ENCODE measurements at places on chromosomes 13 and 19.

DNA sequence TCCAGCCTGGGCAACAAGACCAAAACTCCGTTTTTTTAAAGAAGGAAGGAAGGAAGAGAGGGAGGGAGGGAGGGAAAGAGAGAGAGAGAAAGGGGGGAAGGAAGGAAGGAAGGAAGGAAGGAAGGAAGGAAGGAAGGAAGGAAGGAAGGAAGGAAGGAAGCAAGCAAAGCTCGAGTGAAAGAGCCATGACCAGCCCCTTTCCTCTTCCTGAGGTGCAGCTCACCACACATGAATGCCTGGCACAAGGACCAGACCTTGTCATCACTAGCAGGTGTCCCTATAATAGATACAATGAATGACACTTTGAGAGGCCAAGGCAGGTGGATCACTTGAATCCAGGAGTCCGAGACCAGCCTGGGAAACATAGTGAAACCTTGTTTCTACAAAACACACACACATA lies 31.0 kb downstream of the SPRY2 start:
- no peak for DNase-seq

GRCh38 chr13:50453188-50453587 lies 390.3 kb downstream of the DLEU7 start:
- no peak for DNase-seq

- DNase-seq: peak; percentile 57
These were observed 1395.8 kb downstream of the SLITRK5 start for GRCh38 chr13:89066868-89067466.

DNA sequence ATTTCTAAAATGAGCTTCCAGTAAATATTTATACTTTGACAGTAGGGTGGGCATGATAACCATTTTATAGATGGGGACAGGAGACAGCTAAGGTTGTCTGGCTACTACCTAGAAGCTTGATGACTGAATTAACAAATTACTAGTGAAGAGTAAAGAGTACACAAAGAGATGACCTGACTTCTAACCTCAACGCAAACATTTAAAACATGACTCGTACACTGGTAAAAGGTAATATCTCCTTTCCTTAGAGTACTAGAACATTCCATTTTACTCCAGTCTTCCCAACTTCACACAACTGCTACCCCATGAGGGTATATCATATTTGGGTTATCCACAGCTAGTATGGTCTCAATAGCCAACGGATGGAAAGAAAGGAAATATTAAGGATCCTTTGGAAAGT lies 258.9 kb downstream of the FOXO1 start:
- DNase-seq: no peak

DNA sequence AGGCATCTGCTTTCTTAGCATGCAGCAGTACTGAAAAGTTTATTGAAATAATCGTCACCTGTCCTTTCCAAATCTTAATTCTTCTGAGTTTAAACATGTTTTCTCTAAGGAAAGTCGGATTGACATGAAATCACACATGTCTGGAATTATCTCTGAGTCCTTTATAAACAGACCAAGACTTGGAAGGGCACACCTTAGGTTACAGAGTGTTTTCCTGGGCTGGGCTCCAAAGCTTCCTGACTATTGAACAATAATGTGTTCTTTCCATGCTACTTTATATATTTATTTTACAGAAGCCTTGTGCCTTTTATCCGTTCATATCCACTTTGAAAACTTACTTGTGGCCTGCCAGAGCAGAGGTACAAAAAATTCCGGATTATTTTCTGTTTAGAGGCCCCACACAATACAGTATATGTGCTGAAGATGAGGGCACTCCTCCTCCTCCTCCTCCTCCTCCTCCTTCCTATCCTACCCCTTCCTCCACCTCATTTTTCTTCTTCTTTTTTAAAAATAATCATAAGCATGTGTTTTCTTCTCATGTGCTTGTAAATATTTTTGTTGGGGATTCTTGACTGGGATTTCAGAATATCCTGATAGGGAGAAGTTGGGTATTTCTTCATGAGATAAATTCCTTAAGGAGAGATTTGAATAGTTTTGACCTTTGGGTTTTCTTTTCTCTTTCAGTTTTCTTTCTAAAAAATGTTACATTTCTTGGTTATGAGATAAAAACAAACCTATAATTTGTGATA lies 52.3 kb downstream of the LRCH1 start:
- no peak for DNase-seq

DNA sequence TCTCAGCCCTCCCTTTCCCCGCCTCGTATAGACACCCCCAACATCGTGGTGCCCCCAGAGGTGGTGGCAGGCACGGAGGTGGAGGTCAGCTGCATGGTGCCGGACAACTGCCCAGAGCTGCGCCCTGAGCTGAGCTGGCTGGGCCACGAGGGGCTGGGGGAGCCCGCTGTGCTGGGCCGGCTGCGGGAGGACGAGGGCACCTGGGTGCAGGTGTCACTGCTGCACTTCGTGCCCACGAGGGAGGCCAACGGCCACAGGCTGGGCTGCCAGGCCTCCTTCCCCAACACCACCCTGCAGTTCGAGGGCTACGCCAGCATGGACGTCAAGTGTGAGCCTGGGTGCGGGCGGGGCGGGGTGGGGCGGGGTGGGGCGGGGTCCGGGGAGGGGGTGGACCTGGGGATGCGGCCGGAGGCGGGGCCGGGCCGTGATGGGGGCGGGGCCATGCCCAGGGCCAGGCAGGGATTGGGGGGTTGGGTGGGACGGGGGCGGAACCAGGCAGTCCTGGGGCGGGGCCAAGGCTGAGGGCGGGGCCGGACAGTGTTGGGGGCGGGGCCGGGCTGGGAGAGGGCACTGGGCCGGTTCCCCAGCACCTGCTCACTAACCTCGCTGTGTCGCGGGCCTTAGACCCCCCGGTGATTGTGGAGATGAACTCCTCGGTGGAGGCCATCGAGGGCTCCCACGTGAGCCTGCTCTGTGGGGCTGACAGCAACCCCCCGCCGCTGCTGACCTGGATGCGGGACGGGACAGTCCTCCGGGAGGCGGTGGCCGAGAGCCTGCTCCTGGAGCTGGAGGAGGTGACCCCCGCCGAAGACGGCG lies 7.8 kb downstream of the MAG start:
- DNase-seq: no peak

DNA sequence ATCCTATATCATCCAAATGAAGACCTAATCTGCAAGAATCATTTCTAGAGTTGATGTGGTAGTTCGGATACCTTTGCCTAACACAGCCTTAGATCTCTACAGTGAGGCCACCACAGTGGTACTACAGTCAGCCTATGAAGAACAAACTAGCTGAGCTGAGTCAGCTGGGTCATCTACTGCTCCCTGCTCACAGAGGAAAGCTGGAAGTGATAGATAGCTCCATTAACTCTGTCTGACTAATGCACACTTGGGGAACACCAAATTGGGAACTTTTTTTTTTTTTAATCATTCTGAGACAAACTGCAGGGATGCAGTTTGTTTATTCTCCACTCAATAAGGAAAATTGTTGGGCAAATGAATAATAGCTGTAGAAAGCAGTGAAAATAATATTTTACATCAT lies 1160.6 kb downstream of the PCDH9 start:
- no peak for DNase-seq

DNA sequence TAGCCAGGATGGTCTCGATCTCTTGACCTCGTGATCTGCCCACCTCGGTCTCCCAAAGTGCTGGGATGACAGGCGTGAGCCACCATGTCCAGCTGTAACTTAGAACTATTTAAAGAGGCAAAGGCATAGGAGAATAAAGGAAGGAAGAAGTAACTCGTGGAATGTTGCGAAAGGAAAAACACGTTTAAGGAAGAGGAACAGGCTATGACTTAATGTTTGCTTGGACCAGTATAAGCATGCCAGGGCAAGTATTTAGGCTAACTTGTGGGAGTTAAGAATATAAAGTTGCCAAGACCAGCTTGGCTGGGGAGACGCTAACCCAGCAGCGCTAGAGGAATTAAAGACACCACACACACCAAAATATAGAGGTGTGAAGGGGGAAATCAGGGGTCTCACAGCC lies 33.5 kb downstream of the ZNF844 start:
- DNase-seq: no peak

- no peak for DNase-seq
These were observed 429.8 kb downstream of the FOXO1 start for GRCh38 chr13:40236566-40237168.

DNA sequence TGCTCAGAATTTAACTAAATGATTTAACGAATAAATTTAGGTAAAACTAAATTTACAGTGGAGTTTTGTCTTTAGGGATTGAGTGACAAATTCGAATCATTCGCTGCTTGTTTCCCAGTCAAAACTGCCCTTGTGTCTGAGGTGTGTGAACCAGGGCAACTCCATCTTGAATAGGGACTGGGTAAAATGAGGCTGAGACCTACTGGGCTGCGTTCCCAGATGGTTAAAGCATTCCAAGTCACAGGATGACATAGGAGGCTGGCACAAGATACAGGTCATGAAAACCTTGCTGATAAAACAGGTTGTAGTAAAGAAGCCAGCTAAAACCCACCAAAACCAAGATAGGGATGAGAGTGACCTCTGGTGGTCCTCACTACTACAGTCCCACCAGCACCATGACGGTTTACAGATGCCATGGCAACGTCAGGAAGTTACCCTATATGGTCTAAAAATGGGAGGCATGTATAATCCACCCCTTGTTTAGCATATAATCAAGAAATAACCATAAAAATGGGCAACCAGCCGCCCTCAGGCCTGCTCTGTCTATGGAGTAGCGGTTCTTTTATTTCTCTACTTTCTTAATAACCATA lies 10.2 kb upstream of the ANKRD10 start:
- DNase-seq: no peak

GRCh38 chr19:1884719-1885334 lies 469 bp downstream of the ABHD17A start:
- DNase-seq: no peak

DNA sequence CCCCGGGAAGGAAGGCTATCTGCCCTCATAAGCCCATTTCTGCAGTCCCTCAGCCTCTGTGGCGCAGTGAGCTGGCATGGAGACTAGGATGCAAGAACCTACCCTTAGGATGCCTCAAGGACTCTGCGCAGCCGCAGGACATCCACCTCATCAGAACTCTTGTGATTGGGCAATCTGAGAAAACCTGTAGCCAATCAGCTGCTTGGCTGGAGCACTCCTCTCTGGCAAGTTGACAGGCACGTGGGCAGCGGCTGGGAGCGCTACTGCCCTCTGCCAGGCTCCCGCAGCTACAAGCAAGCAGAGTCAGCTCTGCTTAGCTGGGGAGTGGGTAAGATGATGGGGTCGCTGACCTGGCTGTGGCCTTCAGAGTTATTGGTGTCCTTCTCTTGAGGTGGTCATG lies 1.5 kb upstream of the ECSIT start:
- DNase-seq: peak; percentile 90

DNA sequence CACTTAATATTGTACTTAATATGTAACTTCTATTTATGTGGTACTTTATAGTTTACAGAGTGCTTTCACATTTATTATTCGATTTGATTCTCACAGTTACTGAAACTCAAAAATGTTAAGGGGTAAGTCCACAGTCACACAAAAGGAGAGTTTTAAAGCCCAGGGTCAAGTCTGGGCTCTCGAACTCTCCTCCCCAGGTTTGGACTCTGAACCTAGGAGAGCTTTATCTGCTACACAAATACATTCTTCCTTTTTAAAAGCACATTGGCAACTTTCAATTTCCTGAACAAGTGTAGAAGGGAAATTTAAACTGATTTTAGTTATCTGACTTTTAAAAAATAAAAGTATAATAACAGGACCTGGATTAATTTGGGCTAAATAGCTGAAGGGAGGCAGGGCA lies 139.2 kb downstream of the ZAR1L start:
- no peak for DNase-seq
